ENCODE measurements at places on chromosomes 6 and 20.

- DNase-seq = no peak
Measured at GRCh38 chr20:12722091-12722490, 286.7 kb upstream of the SPTLC3 start.

DNA sequence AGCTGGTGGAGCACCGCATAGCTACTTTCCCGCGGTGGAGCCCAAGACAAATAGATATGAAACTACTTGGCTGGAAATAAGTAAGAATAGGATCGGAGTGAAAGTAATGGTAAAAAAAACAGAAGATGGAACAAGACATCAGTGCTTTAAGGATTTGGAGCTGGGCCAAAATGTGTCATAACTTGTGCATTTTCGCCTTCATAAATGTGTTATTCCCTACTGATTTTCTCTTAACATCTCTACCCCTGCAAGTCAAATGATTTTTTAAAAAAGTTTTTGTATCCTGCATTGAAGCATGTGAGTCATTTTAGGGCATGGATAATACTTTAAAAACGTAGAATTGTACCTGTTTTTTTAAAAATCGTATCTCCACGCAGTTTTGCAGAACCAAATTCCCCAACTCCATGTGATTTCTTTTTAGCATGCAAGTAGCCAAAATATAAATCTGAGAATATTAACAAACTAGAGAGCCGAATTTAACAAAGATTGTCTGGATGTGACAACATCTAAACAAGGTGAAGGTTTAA, 882 bp upstream of the FAM184A start:
- peak; percentile 52 for DNase-seq

DNA sequence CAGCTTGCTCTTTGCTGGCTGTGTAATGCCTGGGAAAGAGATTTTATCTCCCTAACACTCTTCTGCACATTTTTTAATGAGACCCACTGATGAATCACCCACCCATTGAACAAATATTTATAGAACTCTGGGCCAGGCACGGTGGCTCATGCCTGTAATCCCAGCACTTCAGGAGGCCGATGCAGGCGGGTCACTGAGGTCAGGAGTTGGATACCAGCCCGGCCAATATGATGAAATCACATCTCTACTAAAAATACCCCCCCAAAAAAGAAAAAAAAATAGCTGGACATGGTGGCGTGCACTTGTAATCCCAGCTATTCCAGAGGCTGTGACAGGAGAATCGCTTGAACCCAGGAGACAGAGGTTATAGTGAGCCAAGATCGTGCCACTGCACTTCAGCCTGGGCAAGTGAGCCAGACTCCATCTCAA, 82.1 kb upstream of the SIRPA start:
- peak; percentile 99 for DNase-seq

DNA sequence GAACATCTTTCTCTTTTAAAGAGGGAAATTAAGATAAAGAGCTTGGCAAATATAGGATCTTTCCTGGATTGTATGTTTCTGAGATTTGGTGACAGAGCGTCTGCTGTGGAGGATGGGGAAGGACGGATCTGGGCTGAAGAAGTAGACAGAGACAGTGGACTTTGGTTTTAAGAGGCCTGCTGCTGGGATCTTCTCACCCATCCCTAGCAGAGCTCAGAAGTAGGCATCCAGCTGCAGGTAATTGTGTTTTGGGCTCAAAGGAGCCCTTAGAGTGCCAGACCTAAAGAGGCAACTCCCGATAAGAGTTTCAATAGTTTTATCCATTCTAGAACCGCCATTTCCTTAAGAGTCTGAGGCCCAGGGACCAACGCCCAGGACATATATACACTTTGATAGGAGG, 20.8 kb downstream of the LAMA2 start:
- DNase-seq = no peak

- DNase-seq = peak; percentile 78
Measured at GRCh38 chr6:56752009-56752408, 109.3 kb upstream of the DST start.

GRCh38 chr20:15236812-15237211, 899.4 kb upstream of the FLRT3 start:
- peak; percentile 63 for DNase-seq

GRCh38 chr6:4319981-4320683, 184.8 kb upstream of the ECI2 start:
- DNase-seq = peak; percentile 75

- no peak for DNase-seq
Measured at GRCh38 chr20:10780901-10781300, 107.1 kb upstream of the JAG1 start.

- peak; percentile 23 for DNase-seq
Measured at GRCh38 chr6:112286010-112286409, 31.6 kb upstream of the LAMA4 start.

- DNase-seq = no peak
Measured at GRCh38 chr20:20233041-20233514, 134.8 kb upstream of the INSM1 start.

DNA sequence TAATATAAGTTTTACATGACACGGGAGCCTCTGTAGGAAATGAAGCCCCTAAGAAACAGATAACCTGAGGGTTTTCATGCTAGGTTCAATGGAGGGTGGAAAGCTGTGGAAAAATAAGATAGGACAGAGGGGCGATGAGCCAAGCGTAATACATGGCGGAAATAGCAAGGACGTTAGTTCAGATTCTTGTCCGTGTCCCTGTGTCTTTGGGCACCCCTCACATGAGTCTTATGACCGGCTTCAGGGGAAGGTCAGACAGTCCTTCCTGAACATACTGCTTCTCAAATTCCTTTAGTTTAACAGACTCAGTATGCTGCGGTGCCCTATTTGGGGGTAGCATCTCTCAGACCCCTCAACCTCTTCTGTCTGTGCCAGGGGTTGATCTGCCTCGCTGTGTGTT, 20.8 kb downstream of the EFCAB8 start:
- DNase-seq = no peak

- DNase-seq = peak; percentile 29
Measured at GRCh38 chr6:129494099-129494498, 215.9 kb downstream of the ARHGAP18 start.

DNA sequence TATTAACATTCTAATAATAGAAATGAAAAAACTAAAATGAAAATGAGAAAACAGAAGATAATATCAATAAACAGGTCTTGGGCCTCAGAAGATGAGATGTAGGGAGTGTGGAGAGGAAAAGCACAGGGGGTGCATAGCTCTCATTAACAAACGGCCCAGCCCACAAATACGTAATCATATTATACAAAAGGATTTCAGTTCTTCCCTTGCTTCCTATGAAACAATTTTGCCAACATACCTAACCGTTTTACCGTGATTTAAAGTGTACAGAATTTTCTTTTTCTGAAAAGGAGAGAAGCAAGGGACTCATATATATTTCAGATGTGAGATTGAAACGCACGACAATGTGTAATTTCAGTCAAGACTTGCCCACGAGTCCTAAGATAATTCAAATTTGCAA, 136.0 kb downstream of the HFE start:
- peak; percentile 34 for DNase-seq

GRCh38 chr6:143370812-143371370, 79.6 kb downstream of the ADAT2 start:
- no peak for DNase-seq

- DNase-seq = no peak
Measured at GRCh38 chr6:89944181-89944755, 50.0 kb downstream of the GJA10 start.

DNA sequence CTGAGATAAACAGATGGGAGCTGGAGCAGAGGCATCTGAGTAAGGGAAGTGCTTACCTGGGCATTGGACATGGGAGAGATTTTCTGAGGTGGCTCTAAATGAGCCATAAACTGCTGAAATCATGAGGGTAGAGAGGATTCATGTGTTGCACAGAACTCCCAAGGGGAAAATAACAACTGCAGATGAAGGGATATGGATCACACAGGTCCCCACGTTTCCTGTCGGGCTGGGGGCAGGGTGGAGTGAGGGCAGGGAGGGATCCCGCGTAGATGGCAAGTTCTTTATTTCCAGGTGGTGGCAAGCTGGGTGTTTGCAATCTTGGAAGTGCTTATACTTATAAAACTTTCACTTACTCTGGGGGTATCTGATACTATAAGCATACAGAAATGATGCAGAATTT, 422.6 kb upstream of the FLRT3 start:
- no peak for DNase-seq

- peak; percentile 81 for DNase-seq
Measured at GRCh38 chr6:134678436-134678889, 271.4 kb downstream of the ALDH8A1 start.

DNA sequence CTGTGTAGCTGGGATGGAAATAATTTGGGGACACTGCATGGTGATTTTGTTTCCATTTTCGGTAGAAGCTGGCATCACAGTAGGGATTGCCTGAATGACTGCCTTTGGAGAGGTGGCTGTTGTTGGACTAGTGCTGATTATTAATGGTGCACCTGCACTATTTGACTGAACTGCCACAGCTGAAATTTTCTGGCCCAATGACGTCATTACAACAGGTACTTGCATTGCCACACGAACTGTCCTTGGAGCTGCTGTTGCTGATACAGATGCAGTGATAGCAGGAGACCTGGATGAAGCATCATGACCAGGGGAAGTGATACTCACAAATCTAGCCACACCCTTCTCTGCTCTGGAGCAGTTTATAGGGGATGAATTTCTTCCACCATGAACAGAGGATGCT, 95.6 kb upstream of the FOXC1 start:
- no peak for DNase-seq

DNA sequence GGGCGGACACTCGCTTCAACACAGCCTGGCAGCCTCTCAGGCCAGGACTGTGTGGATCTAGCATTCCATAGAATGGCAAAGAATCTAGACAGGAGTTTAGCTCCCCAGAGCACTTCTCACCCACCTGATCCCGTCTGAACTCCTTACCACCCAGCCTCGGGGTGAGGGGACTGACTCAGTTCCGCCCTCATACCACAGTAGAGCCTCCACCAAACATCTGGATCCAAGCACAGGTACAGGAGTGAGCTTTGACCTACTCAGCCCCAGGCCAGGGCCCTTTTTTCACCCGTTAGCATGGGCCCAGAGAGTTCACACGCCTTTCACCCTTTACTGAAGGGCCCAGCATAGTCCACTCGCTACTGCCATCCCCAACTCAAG, 715 bp downstream of the PSMF1 start:
- DNase-seq = no peak

DNA sequence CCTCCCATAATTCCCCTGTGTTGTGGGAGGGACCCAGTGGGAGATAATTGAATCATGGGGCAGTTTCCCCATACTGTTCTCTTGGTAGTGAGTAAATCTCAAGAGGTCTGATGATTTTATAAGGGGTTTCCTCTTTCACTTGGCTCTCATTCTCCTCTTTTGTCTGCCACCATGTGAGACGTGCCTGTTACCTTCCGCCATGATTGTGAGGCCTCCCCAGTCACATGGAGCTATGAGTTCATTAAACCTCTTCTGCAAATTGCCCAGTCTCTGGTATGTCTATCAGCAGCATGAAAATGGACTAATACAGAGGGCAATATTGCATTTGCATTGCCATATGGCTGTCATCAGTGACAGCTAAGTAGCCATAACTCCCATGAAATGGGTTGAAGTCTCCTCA, 63.2 kb downstream of the ZNF217 start:
- no peak for DNase-seq

- DNase-seq = peak; percentile 100
Measured at GRCh38 chr6:52566853-52567279, 10.0 kb downstream of the TRAM2 start.

GRCh38 chr6:41685641-41686380, 47.5 kb downstream of the MDFI start:
- no peak for DNase-seq

DNA sequence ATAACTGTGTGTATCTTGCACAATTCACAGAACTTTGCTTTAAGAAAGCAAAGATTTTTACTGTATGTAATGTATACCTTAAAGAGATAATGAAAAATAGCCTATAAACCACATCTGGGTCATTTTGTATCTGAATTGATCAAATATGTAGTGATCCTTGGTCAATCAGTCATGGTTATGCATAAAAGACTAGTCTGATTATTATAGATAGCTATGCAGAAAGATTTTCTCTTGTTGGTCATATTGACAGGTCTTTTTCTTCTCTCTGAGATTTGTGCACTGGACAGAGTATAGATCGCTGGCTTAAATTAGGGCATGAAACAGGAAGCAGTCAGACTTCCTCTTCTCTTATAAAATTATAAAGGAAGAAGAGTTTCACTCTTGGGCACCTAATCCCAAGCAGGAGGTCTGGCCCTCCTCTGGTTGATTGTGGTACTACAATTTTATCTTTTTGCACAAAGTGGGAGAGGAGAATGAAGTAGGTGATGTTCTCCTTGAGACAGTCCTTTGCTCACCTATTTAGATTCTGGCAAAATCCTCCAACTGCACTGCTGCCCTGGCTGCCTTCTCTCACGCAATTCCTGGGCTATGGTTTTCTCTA, 380.9 kb upstream of the RGS17 start:
- DNase-seq = peak; percentile 29

DNA sequence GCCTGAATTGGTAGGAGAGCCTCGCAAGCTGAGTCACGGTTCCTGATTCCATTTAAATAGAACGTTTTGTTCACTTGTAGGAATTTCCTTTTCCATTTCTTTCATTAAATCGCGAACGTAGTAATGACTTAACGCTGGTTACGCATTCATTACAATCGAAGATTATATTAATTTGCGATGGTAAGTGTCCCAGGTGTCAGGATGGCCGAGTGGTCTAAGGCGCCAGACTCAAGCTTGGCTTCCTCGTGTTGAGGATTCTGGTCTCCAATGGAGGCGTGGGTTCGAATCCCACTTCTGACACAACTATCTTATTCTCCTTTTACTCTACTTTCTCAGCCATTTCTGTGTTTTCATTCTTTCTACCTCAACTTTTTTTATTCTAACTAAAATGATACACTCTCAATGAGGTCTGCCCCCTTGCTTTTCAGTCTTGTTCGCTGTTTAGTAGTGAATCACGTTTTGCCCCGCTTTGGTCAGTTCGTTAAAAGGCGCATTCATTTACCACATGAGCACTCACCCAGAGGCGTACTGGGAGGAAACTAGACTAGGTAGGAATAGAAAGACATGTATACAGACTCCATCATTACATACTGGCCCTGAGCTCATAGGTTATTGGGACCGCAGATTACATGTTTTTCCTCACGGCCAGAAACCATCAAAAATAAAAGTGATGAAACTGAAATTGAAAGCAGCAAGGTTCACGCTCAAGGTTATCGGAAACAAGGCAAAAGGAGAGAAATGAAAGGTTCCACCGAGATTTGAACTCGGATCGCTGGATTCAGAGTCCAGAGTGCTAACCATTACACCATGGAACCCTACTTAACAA, 17.3 kb upstream of the TRIM27 start:
- DNase-seq = peak; percentile 89

DNA sequence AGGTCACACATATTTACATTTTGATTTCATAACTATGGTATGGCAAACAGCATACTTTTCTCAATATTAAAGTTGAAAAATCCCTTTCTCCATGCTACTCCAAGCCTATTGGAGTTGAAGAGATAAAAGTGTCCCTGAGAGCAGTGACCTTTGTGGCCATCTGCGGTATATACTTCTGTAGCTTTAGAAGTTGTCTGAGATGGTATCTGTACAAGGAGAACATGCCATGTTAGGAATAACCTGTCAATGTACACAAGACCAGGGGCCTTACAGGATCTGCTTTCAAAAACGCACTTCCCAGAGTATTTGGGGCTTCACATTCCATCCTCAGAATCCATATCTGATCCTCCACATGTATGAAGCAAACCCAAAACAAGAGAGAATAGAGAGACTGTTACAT, 226.7 kb downstream of the MEI4 start:
- no peak for DNase-seq

GRCh38 chr6:138719011-138719635, 54.4 kb upstream of the CCDC28A start:
- DNase-seq = peak; percentile 81

- DNase-seq = no peak
Measured at GRCh38 chr6:13654496-13654895, 39.4 kb downstream of the NOL7 start.
